ENCODE measurements at places on chromosomes 3 and 15.

DNA sequence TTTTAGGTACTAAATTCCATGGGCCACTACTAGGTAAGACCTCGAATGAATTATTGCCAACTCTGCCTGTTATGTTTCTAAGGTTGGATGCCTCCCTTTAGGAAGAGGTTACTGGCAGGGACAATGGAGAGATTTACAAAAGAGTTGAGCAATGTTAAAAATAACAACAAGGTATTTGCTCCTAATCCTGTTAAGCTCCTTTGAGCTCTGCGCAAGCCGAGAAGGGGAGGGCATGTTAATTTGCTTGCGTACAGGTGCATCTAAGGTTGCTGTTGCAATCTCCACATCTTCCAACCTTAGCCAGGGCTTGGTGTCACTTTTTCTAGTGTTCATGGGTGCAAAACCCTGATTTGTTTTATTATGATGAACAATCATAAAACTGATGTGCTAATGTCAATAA is 161.5 kb upstream of the TPM1 start:
- DNase-seq, result no peak

GRCh38 chr15:57432141-57432741 is 55.9 kb downstream of the CGNL1 start:
- no peak for DNase-seq

- no peak for DNase-seq
Measured at GRCh38 chr15:66053991-66054390, 184.7 kb downstream of the RAB11A start.

- no peak for DNase-seq
Measured at GRCh38 chr15:80695911-80696661, 976 bp downstream of the ABHD17C start.

DNA sequence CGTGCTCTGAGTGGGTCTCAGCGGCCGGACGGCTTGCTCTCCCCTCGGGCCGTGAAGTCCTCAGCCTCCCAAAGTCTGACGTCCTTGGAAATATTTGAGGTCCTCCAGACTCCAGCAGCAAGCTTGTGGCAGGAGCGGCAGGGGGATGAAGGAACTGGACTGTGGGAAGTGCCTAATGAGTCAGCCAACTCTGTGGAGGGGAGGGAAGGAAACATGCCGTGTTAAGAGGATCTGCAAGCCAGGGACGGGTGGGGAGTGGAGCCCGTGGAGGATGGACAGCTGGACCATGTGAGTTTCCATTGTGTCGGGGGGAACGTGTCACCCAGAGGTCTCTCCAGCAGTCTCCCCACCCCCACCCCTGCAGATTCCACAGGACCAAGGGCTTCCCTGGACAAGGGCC is 39.4 kb upstream of the IDH2 start:
- DNase-seq, result no peak

DNA sequence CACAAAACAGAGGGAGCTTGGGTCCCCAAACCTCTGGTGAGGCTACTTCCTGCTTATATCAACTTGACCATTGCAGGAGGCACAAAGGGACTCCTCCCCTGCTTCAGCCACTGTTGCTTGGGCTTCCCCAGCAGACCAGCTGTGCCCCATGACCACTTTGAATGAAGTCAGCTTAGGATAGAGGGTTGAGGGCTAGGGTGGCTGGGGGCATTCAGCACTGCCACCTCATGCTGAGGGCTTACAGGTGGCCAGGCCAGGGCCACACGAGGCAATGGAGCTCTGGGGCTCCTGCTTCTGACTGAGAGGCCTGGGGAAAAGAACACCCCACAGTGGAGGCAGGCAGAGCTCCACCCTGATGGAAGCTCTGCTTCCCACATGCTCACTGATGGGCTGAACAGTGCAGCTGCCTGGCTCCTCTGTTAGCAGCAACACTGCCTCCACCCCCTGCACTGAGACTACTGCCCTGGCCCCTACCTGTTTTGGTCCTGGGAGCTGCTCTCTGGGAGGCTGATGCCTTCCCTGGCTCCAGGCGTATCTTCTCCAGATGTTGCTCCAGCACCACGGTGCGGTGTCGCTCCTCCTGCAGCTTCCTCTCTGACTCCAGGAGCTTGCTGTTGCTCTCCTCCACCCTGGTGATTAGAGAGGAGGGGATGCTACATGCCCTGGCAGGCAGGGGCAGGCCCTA is 10.2 kb upstream of the HHATL start:
- no peak for DNase-seq

DNA sequence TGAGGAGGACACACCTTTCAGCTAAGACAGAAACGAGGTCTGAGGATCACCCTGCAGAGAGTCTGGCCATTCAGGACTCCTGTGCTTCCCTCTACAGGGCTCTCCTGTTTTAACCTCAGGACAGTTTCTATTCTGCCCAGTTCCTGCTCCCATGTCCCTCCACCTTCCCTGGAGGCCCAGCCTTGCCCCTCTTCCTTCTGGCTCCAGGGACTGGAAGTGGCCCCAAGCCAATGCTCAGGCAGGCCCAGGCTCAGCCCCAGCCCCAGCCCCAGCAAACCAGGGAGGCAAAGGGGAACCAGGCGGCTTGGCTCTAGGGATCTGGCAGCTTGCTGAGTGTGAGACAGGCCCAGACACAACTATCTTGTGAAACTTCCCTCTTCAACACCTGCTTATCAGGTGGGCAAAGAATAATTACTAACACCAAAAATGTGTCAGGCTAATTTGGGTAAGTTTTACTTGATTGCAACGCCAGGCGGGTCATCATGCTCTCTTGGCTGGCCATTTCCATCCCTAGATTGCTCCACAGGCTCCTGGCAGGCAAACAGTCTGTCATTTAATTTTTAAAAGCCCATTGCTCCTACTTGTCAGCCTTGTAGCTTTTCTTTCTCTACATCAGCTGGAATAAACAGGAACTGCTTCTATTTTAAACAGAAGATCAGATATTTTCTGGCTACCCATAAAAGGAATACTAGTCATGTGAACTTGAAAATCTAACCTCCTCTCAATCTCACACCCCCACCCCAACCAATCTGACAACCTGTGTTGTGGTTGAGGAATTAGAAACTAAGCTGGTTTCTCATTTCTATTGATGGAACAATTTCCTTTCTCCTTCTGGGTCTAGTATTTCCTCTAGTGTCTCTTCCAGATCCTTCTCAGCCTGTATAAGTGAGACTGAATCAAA is 33.5 kb downstream of the UPK1B start:
- DNase-seq, result no peak

GRCh38 chr3:122031123-122031468 is 9.0 kb upstream of the ILDR1 start:
- no peak for DNase-seq

- DNase-seq, result no peak
Measured at GRCh38 chr15:81049835-81050234, 49.1 kb downstream of the TLNRD1 start.

DNA sequence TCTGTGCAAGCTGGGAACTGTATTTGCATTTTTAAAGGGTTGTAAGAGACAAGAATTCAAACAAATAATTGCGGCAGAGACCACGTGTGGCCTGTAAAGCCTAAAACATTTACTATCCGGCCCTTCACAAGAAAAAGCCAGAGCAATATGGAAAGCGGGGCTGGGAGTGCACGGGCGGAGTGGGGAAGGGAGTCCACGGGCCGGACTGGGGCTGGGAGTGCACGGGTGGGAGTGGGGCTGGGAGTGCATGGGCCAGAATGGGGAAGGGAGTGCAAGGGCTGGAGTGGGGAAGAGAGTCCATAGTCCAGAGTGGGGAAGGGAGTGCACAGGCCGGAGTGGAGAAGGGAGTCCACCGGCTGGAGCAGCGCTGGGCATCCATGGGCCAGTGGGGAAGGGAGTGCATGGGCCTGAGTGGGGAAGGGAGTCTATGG is 41.2 kb downstream of the KLF15 start:
- DNase-seq, result no peak

DNA sequence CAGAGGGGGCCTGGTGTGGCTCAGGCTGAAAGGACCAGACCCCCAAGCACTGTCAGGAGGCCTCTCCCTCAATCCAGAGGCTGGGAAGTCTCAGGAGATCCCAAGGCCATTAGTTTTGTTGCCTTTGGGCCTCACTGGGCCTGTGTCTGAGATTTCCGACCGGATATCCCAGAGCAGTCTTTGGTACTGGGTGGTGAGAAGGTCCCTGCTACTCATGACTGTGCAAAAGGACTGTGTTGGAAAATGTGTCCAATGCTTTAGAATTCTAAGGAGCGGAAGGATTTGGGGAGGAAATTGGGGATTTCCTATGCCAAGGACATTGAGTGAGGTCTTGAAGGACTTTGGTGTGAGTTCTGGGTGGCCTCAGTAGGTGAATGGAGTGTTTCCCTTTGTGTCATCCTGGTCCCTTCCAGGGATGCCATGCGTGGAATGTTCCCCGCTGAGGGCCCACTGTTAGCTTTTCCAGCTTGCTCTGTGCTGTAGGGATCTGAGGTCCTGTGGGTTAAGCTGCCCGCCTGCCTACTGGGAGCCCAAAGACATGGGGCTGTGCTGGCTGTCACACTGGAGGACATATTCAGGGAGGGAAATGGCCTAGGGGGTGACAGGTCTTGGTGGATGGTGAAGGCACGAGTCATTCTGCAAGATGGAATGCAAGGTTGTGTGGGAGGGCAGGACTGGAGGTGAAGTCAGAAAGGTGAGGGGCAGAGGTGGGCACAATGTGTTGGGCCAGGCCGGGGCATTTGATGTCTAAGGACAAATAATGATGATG is 16.4 kb downstream of the SMAD6 start:
- DNase-seq, result no peak

DNA sequence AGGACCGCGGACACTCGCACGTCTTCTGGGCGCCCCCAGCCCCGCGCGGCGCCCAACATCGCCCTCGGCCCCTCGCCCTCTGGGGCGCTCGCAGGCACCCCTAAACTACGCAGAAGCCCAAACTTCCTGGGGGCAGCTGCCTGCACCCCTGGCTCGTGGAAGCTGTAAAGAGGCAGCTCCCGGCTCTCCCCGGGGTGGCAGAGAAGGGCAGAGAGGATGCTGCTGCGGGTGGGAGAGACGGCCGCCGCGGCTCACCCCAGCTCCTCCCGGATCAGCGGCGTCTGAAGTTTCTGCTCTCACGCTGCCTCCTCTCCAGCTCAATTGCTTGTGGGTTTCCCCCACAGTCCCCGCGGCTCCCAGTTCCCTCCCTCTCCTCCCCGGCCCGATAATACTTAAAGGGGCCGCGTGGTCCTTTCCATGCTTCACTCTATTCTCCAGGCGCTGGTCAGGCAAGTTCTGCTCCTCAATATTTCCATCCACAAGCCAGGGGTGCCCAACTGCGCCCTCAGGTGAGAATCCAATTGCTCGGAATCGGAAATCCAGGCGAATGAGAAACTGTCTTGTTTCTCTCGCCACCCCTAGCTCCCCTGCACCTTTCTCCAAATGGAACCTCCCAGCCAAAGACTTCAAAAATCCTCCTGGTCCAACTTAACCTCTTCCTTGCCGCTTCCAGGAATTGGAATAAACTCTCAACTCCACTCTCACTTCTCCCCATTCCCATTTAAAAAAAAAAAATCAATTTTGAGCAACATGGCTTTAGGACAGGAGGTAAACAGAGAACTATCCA is 748.5 kb downstream of the ROBO1 start:
- DNase-seq, result no peak

GRCh38 chr15:39066677-39067076 is 502.1 kb upstream of the RASGRP1 start:
- DNase-seq, result no peak

DNA sequence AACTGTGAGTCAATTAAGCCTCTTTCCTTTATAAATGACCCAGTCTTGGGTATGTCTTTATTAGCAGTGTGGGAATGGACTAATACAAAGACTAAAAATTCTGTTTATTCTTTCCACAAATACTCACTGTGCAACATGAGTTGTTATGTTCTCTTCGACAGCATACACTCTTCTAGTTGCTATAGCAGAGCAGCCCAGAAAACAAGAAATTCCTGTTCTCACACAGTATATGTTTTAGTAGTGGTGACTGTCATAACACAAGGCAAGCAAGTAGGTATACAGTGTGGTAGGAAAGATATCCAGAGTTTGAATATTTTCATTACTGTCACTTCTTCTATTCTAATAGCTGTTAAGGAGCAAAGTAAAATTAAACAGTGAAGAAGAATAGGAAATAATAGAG is 453.3 kb downstream of the ROBO1 start:
- no peak for DNase-seq

DNA sequence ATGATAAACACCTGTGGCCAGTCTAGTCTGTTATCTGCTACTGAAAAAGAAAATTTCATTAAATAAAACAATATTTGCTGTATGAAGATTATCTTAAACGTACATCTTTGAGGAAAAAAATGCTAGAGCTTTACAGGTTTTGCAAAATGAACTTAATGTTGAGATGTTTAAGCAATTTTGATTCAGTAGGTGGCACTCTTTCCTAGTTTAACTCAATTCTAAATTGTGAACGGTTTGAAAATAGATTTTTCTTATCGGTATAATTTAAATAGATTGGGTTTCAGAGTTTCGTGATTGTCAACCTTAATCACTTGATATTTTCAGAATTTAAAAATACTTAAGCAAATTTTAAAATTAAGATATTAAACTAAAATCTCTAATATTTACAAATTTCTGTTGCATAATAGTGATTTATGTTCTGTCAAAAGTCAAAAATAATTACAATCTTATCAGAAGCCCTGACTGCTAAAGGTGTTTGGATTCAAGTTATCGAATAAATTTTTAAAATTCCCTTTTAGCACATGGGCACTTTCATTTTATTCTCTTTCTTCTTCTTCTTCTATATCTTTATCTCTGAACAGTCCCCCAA is 7.0 kb upstream of the RNF111 start:
- DNase-seq, result no peak

DNA sequence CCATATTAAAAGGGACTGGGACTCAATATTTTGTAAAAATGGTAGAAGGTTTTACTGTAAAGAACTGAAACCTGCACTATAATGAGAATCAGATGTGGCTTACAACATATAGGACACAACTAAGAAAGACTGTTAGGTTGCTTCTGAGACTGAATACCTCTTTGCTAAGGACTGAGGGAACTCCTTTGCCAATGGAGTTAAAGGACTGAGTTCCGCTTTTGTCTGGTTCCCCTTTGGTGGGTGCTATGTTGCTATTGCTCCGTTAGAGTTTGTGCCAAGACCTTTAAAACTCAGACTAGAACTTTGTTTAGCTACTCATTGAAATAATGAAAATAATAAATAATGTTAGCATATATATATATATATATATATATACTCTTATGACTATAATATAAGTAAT is 147.8 kb upstream of the KCNMB2 start:
- no peak for DNase-seq
